ENCODE measurements at places on chromosomes 3 and 15.

DNA sequence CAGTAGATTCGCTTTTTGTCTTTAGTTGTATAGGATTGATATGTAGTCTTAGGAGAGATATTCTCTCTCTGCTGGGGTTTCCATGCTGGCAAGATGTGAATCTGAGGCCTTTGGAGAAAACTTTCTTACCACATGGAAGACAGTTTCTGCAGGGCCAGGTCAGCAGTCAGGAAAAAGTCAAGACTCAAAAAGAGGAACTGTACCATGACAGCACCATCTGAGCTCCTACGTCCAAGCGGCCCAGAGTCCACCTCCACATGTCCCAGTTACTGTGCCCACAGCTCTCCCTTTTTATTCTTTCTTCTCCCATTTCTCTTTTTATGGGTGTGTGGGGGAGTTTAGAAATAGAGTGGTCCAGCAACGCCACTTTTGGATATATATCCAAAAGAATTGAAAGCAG lies 172.0 kb downstream of the MTHFS start:
- DNase-seq: no peak

GRCh38 chr15:40285554-40286011 lies 2.7 kb upstream of the ANKRD63 start:
- no peak for DNase-seq

GRCh38 chr3:188208516-188208981 lies 54.6 kb downstream of the LPP start:
- DNase-seq: peak; percentile 37

GRCh38 chr15:91271565-91272153 lies 171.6 kb downstream of the SV2B start:
- DNase-seq: peak; percentile 79

DNA sequence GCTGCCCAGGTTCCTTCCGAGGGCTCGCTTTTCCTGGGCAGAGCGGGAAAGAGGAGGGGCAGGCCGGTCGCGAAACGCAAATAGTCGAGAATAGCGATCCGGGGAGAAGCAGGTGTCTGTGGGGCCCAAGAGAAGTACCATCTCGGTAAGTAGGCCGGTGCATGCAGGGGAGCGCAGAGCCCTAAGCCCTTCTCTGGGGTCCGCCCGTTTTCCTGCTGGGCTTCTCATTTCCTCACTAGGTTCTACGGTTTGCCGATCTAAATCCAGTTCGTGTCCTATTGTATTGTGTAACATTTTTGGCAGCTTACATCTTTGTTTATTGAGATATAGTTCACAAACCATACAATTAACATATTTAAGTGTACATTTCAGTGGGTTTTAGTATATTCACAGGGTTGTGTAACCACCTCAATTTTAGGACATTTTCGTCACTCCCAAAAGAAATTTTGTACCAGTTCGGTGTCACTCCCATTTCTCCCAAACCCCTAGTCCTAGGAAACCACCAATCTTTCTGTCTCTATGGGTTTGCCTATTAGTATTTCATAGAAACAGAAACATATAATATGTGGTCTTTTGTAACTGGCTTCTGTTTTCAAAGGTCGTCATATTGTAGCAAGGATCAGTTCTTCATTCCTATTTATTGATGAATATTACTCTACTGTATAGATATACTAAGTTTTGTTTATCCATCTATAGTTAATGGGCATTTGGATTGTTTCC lies 6.8 kb upstream of the TRIM69 start:
- DNase-seq: no peak

DNA sequence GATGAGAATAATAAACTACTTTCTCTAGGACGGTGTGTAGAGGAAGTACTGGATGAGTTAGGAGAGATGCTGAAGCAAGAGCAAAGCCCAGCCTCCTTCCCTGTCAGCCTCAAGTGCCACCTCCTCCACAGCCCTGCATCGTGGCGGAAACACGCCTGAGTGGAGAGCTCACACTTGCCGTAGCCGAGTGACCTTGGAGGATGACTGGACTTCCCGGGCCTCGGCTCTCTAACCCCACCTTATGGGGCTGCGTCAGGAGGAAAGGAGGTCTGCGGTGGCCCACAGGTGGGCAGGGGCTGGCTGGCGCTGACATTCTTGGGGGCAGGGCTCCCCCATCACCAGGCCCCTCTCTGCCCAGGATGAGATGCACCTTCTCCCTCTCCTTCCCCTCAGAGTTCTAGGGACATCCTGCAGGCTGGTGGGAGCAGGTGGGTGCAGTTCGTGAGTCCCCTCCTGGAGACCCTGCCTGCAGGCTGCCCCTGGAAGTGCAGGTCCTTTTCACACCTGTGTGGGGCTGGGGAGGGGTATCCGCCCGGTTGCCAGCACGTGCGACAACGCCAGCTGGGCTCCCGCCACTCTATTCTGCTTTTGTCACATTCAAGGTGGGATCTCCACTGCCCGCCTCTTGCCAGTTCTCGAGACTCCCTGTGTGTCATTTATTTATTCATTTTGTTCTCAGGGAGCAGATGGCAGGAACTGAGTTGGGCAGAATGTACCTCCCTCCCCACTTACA lies 175.2 kb downstream of the MEGF11 start:
- DNase-seq: no peak

- DNase-seq: no peak
Measured at GRCh38 chr3:176767385-176767784, 429.9 kb downstream of the TBL1XR1 start.

GRCh38 chr3:42509111-42509510 lies 6.7 kb downstream of the VIPR1 start:
- no peak for DNase-seq

- DNase-seq: no peak
Measured at GRCh38 chr3:119630880-119631329, 29.5 kb downstream of the POPDC2 start.

DNA sequence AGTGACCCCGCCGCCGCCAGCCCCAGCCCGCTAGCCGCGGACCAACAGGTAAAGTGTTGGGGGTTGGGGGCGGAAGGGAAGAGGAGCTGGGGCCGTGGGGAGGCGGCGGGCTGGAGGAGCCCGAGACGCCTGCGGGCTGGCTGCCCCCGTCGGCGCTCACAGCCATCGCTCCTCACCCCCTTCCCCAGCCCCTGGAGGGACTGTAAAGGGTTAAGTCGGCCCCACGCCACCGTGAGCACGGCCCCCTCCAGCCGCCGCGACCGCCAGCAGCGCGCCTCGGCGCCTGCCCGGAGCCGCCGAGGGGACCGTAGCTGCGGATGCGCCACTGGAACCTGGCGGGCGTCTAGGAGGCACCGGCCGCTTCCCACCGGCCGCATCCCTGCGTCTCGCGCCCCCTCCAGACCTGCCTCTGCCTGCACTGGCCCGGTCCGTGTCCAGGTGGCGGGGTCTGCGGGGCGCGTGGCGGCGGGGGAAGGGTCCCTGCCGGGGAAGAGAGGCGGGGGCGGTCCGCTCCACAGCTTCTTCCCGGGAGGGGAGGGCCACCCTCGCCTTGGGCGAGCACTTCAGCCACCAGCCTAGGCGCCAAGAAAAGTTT lies 522 bp downstream of the MED12L start:
- peak; percentile 31 for DNase-seq

- DNase-seq: no peak
Measured at GRCh38 chr3:180646187-180646790, 33.0 kb downstream of the CCDC39 start.

DNA sequence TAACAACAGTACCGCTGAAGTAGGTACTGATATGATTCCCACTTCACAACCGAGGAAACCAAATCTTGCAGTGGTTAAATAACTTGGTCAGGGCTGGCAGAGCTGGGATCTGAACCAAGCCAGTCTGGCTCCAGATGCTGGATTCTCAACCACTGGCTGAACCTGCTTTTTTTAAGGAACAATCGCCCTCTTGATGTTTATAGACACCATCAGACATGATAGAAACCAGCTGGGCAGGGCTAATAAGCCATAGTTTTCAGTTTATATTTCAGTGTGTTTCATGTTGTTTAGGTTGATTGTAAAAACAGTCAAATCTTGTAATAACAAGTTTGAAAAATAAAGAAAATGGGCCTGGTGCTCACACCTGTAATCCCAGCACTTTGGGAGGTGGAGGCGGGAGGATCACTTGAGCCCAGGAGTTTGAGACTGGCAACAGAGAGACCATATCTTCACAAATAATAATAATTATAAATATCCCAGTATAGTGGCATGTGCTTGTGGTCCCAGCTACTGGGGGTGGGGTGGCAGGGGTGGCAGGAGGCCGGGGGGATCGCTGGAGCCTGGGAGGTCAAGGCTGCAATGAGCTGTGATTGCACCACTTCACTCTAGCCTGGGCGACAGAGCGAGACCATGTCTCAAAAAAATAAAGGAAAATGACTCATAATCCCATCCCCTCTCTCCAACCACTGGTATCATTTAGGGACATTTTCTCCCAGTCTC lies 36.7 kb downstream of the XYLB start:
- DNase-seq: no peak

GRCh38 chr3:178459038-178459410 lies 77.2 kb upstream of the KCNMB2 start:
- DNase-seq: peak; percentile 64

GRCh38 chr3:73609655-73610054 lies 15.1 kb downstream of the PDZRN3 start:
- no peak for DNase-seq

DNA sequence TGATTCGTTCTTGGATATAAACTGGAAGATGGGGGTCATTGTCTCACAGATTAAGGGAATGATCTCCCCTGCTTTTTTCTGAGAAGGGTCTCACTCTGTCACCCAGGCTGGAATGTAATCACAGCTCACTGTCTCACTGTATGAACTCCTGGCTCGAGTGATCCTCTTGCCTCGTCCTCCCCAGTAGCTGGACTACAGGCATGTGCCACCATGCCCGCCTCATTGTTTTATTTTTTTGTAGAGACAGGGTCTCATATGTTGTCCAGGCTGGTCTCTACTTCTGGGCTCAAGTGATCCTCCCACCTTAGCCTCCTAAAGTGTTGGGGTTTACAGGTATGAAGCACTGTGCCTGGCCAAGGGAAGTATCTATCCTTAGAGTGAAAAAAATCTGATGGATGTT lies 5.4 kb downstream of the OXSR1 start:
- no peak for DNase-seq

- DNase-seq: peak; percentile 68
Measured at GRCh38 chr15:92715758-92716157, 60.2 kb upstream of the FAM174B start.

DNA sequence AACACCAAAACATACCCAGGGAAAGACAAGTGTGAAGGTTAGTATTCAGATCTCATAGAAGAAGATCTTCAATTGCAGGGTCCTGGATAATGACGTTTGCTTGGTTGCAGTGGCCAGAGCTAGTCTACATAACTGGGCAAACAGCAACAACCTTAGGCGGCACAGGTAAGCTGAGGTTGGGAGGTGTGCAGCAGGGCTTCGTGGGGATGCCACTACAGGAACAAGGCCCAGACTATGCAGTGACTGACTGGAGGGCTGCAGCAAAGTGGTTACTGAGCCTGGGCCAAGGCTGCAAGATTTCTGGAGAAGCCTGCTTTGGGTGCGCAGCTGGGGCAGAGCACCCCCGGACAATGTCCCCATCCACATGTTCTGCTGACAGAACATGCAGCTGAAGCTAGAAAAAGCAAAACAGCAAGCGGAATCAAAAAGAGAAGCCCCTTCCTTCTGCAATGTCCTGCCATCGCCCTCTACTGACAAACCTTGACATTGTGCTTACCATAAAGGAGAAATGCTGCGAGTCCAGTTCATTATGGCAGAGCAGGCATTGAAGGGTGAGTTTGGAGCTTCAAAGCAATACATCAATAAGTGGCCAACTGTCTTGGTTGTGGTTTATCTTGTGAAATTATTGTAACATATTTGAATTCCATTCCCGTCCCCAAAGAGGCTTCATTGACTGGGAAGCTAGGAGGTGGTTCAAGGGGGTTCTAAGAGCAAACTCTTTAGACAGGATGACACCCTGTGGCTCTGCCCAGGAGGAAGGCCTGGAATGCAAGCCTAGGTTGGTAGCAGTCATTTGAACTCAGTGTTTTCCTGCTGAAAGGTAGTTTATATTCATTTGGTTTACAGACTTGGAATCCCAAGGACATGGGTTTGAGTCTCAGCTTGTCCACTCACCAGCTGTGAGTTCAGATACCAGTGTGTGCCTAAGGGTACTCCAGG lies 217.0 kb downstream of the PDCD6IP start:
- no peak for DNase-seq

DNA sequence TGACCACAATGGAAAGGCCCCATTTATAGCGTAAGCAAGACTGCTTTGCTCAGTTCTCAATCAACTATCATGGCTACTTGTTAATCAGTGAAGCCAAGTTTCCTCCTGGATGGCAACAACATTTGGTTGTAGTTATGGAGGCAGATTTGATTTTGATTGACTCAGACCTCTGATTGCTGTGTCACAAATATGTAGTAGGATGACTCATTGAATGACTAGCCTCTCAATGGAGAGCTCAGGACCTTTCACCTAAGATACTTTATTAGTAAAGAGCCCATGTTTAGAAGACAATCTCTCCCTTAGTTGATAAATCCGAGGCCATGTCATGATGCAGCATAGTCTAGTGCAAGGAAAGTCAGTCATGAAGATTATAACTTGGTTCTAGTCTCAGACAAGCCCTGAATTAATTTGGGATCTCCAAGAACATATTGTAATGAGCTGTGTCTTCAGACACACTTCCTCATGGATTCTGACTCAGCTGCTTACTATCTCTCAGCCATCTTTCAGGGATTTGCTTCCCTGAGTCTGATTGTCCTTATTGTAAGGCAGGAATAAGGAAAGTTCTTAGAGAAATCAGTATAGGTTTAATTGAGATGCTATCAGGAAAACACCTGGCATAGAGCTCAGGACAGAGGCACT lies 397.4 kb upstream of the TMCO5A start:
- DNase-seq: no peak

- DNase-seq: no peak
Measured at GRCh38 chr15:92600856-92601255, 54.7 kb downstream of the FAM174B start.

GRCh38 chr15:44532689-44533088 lies 4.3 kb upstream of the EIF3J start:
- no peak for DNase-seq

DNA sequence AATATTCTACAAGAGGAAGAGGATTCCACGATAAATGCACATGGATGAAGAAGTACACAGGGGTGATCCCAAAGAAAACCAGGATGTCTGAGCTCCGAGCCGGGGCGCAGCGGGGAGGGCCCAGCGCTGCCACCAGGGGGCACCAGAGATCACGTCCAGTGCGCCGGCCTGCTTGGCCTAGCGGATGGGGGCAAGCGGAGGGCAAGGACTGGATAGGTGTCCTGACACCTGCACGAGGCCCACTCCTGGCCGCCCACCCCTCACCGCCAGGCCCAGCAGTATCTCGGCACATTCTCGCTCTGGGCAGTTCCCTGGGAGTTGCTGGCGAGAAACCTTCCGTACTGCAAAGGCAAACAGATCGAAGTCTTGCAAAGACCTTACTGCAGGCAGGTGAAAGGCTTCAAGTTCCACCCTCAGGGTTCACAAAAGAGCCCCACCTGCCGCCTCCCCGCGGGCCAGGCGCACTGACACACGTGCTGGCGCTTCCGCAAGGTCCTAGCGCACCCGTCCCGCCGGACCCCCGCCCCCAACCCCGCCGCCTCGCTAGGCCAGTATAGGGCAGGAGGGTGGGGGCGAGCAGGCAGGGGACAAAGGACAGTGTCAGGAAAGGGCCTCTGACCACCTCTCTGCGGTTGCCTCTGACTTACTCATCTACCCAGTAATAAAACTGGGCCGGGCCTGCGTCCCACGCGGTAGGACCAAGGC lies 3.3 kb downstream of the ANKRD63 start:
- peak; percentile 73 for DNase-seq

All from muscle of arm (tissue), 14 donors.